ENCODE measurements at places on chromosomes 2 and 18.
A peak's percentile ranks its signal among the peaks of the same experiment; 100 is the strongest.

DNA sequence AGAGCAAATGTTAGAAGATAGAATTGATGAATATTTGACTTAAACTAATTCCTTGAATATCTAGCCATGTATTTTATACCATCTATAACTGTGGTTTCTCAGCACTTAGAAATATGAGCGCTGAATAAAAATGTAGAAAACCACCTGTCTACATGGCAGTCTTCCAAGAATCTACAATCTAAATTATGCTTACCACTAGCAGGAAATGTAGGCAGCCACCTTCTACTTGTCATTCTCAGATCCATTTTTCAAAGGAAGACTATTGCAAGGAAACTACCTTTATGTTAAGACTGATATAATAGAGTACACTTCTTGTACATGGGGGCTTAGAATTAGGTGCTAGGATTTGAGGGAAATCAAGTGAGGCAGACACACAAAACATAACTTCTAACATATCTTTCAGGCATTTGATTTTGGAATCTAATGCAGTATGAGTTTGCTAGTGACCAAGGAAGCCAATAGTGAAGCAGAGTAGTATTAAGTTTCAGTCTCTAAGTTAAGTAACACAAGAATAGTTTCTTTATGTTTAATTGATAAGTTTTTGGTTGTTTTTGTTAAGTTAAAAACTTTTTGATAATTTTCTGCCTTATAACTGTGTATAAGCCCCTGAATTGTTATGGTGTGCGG, 175.9 kb upstream of the ITGA4 start:
- no peak overlapping the region for H3K4me3 ChIP-seq
- DNase-seq, result no peak
- no peak overlapping the region for H3K27ac ChIP-seq
- H3K27me3 ChIP-seq, result no peaks in the 10 kb centered on the region

GRCh38 chr18:48575301-48575657, 36.4 kb downstream of the CTIF start:
- no peaks in the 10 kb centered on the region for H3K4me1 ChIP-seq
- DNase-seq, result no peak
- H3K27ac ChIP-seq, result no peak overlapping the region
- H3K4me3 ChIP-seq, result no peak overlapping the region
- H3K36me3 ChIP-seq, result no peaks in the 10 kb centered on the region

DNA sequence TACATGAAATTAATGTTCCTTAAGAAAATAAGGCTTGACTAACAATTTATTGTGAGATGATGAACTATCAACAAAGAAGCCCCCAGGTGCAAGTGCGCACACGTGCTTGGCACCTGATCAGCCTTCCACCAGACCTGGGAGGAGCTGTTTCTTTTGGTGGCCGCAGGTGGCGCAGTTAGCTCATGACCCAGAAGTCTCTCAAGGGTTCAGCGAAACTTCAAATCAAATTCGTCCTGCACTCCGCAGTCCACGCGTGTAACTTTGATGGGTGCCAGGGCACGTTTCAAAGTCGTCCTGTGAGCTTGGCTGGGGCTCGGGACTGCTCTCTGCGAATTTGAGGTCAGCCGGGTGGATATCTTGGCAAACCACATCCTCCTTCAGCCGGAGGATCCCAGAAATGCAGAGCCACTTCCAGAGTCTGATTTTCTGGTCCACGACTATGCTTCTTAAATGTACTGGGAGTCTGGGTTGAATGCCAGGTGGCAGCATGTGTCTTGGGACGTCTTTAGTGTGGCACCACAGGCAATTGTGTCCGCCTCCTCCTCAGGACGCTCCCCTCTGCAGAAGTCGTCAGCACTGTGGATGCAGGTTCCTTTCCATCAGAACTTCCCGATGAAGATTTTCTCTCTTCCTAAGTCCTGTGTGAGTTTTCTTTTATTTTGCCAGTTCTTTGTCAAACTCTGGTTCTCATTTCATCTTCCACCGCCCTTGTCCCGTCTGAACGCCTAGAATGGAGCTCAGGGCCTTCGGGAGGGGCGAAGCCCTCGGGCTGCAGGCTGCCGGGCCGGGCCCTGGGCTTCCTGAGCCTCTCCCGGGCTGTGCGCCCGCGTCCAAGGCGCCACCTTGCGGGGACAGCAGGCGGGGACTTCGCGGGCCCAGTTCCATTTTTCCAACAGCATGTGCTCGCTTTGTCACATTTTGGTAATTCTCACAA, 61.3 kb upstream of the RAPGEF4 start:
- H3K27me3 ChIP-seq, result no peaks in the 10 kb centered on the region
- DNase-seq, result peak; percentile 66
- no peaks in the 10 kb centered on the region for H3K4me1 ChIP-seq
- no peaks in the 10 kb centered on the region for H3K36me3 ChIP-seq
- H3K4me3 ChIP-seq, result peak overlapping the region; percentile 37

- no peaks in the 10 kb centered on the region for H3K36me3 ChIP-seq
- H3K4me3 ChIP-seq, result no peak overlapping the region
- H3K27me3 ChIP-seq, result no peaks in the 10 kb centered on the region
- no peak overlapping the region for H3K27ac ChIP-seq
Observed at GRCh38 chr2:219836647-219837177, 209.3 kb downstream of the SLC4A3 start.

DNA sequence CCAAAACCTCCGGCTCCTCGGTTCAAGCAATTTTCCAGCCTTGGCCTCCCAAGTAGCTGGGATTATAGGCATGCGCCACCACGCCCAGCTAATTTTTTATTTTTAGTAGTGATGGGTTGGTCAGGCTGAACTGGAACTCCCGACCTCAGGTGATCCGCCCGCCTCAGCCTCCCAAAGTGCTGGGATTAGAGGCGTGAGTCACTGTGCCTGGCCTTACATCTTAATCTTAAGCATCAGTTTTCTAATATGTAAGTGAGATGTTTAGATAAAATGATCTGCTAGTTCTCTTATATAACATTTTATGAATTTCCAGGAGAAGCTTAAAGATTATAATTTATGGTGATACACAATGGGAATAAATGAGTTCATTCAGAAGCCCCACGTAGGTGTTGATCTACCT, 69.2 kb downstream of the SPTBN1 start:
- no peak for DNase-seq
- no peaks in the 10 kb centered on the region for H3K36me3 ChIP-seq
- H3K4me3 ChIP-seq, result no peak overlapping the region
- peak overlapping the region; percentile 69 for H3K27ac ChIP-seq
- no peaks in the 10 kb centered on the region for H3K27me3 ChIP-seq

GRCh38 chr2:186927867-186928191, 78.9 kb upstream of the ZSWIM2 start:
- H3K36me3 ChIP-seq, result no peaks in the 10 kb centered on the region
- DNase-seq, result no peak
- no peaks in the 10 kb centered on the region for H3K27me3 ChIP-seq
- H3K4me3 ChIP-seq, result no peak overlapping the region

- no peak overlapping the region for H3K4me3 ChIP-seq
- H3K27me3 ChIP-seq, result no peaks in the 10 kb centered on the region
Observed at GRCh38 chr2:705971-706511, 28.8 kb upstream of the TMEM18 start.

DNA sequence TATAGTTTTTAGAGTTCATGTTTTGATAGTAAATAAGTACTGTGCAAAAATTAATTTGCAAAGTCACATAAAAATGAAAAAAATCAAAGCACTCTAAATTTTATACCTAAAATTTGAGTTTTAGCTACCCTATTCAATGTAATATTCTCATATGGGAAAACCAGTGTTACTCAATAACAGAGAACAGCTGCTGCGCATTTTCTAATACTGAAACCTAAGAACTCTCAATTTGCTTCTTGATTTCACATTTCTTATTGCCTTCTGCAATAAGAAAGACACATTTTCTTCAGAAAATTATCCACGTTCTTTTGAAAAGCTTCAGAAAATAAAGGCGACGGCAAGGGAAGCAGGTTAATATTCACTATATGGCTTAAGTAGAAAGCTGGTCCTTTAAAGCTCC, 199.1 kb upstream of the CCDC150 start:
- no peak overlapping the region for H3K27ac ChIP-seq
- no peak for DNase-seq
- no peaks in the 10 kb centered on the region for H3K27me3 ChIP-seq
- no peaks in the 10 kb centered on the region for H3K36me3 ChIP-seq
- no peak overlapping the region for H3K4me3 ChIP-seq

DNA sequence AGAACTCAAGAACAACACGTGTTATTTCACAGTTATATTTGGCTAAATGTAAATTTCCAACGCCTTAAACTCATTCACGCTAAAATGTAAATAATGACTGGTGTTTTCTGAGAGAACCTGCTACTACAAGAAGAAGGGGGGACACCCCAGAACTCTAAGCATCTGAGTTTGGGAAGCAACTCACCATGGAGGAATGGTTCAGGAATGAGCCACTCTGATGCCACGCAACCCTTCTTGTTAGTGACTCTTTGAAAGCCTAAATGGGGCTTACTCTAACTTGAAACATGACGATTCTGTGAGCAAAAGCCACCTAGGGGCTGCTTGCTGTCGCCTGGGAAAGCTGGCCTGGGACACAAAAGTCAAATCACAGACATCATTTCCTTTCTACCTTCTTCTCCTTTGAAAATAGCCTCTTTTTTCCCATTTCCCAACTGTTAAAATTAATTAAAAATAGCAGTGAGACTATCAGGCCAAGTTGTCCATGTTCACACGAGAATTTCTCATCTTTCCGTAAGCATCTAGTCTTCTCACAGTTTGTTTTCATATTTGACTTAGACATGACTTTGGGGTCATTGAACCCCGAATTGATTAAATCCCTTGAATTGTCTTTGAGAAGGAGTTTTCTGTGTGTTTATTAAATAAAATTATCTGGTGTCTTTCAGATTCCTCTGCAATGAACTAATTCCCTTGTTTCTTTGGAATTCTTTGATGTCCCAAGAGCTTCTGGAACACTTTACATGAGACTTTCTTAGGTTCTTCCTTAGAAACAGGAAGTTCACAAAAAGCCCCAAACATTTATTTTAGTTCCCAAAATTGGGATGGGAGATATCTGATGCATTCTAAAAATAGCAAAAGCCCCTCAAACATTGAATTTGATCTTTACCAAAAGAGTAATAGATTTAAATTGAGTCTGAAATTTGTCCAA, 75.5 kb upstream of the CABLES1 start:
- H3K4me1 ChIP-seq, result no peaks in the 10 kb centered on the region
- no peak overlapping the region for H3K27ac ChIP-seq
- no peak for DNase-seq
- H3K36me3 ChIP-seq, result no peaks in the 10 kb centered on the region

GRCh38 chr2:237195396-237196120, 109.9 kb downstream of the COPS8 start:
- DNase-seq, result no peak
- H3K27me3 ChIP-seq, result no peaks in the 10 kb centered on the region
- no peak overlapping the region for H3K4me3 ChIP-seq
- peaks cover 8% of the 10 kb centered on the region for H3K4me1 ChIP-seq
- H3K36me3 ChIP-seq, result no peaks in the 10 kb centered on the region
- H3K27ac ChIP-seq, result no peak overlapping the region
